ENCODE measurements at places on chromosomes 5 and 9.

GRCh38 chr5:3382151-3382550 is 213.5 kb upstream of the IRX1 start:
- DNase-seq = no peak

DNA sequence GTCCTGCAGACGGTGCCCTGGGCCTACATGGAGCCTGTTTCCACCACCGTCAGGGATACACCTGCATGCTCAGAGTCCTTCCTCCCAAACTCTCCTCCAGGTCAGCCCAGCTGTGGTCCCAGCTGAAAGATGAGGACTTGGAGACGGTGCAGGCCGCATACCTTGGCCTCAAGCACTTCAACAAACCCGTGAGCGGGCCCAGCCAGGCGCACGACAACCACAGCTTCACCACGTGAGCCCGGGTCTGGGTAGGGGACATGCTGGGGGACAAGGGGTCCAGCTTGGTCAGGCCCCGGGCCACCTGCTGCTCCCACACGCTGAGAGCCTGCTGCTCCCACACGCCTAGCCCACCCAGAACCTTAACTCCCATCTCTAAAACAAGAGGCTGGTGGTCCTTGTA is 16.6 kb upstream of the CARD19 start:
- DNase-seq = no peak

DNA sequence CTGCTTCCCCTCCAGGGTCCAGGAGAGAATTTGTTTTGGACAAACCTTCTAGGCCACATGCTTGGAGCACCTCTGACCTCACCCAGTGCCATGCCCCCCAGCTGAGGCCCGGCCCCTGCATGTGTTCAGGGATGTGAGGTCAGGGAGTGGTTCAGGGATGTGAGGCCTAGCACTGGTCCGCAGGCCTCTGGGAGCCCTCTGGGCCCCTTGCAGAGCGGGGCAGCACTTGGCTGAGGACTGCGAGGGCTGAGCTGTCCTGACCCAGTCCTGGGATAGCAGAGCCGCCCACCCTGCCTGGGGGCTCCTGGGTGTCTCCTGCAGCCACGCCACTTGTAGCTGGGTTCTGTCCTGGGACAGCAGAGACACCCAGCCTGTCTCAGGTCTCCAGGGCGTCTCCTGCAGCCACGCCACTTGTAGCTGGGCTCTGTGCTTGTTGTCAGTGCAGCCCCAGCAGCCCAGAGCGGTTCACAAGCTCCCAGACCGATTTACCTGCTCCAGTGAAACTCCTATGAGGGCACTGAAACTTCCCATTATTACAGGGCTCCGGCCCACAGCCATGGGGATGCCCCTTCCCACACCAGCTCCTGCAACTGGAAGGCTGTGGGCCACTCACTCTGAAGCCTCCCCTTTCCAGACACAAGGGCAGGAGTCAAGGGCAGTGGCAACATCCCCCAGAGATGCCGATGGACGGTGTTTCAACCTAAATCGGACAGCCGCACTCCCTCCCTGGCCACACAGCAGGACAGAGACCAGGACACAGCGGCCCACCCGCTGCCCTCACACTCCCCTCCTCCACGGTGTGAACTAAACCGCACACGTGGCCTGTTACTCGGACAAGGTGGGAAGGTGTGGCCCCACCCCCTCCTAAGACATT is 5.4 kb upstream of the CEP72 start:
- DNase-seq = no peak

DNA sequence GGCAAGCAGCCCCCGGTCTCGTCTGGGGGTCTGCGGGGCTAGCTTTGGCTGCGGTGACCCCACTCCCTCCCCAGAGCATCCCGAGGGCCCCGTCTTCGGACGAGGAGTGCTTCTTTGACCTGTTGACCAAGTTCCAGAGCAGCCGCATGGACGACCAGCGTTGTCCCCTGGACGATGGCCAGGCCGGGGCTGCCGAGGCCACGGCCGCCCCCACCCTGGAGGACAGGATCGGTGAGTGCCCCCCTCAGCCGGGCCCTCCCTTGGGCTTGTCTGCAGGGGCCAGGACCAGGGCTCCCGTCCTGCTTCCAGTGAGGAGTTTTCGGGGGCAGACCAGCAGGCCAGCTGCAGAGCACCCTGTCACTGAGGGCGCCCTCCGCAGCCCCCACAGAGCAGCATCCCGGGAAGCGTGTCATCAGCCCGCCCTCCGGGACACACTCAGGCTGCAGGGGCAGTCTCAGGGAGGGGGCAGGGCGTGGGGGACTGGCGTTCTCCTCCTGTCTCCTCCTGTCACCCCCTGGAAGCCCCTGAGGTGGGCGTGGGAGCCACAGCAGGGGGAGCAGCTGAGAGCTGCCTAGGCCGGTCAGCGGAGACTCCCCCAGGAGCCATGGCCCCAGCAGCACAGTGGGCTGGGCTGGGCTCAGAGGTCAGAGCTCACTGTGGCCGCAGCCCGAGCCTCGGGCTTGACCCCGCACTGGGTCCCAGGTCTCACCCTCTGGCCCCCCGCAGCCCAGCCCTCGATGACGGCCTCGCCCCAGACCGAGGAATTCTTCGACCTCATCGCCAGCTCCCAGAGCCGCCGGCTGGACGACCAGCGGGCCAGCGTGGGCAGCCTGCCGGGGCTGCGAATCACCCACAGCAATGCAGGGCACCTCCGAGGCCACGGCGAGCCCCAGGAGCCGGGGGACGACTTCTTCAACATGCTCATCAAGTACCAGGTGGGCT is 7.7 kb downstream of the DNLZ start:
- DNase-seq = no peak

DNA sequence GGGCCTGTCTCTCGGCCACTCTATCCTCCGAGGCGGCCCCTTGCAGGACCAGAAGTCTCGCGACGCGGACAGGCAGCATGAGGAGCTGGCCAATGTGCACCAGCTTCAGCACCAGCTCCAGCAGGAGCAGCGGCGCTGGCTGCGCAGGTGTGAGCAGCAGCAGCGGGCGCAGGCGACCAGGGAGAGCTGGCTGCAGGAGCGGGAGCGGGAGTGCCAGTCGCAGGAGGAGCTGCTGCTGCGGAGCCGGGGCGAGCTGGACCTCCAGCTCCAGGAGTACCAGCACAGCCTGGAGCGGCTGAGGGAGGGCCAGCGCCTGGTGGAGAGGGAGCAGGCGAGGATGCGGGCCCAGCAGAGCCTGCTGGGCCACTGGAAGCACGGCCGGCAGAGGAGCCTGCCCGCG is 283.5 kb downstream of the ARHGEF28 start:
- DNase-seq = no peak

All from AML-193 (cell line).